DMS79 (cell line): ENCODE measurements at places on chromosomes 7 and 10.

DNA sequence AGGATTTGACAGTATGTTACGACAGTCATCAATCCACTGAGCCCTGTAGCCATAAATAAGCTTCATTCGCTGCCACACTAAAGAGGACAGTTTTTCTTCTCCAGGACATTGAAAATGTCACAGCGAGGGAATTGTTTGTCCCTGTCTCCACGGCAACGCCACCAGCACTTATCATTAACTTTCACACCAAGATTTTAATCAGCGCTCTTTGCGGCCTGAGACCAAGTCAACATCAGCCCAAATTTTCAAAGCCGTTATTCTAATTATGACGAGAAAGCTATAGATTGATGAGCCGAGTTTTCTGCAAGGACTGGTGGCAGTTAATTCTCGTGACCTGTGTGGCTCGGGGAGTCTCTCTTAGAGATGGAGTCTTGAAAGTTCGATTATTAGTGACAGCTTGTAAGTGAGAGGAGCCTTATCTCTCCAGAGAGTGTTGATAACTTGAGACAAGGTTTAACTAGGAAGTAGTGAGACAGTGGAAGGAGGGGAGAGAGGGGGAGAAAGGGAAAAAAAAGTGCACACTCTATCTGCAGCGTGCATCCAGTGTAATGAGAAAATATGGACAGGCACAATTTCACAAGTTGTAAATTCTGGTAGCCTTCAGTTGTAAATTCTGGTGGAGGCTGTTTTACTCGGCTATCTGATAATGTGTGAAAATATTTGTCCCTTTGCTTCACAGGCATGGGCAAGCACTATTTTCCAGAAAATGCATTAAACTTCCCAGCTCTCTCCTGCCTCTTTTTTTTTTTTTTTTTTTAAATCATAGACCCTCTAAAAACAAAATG lies 473.3 kb downstream of the LRMDA start:
- no peak for DNase-seq

- DNase-seq, result no peak
Observed at GRCh38 chr7:75836798-75837197, 23.2 kb upstream of the CCL24 start.

DNA sequence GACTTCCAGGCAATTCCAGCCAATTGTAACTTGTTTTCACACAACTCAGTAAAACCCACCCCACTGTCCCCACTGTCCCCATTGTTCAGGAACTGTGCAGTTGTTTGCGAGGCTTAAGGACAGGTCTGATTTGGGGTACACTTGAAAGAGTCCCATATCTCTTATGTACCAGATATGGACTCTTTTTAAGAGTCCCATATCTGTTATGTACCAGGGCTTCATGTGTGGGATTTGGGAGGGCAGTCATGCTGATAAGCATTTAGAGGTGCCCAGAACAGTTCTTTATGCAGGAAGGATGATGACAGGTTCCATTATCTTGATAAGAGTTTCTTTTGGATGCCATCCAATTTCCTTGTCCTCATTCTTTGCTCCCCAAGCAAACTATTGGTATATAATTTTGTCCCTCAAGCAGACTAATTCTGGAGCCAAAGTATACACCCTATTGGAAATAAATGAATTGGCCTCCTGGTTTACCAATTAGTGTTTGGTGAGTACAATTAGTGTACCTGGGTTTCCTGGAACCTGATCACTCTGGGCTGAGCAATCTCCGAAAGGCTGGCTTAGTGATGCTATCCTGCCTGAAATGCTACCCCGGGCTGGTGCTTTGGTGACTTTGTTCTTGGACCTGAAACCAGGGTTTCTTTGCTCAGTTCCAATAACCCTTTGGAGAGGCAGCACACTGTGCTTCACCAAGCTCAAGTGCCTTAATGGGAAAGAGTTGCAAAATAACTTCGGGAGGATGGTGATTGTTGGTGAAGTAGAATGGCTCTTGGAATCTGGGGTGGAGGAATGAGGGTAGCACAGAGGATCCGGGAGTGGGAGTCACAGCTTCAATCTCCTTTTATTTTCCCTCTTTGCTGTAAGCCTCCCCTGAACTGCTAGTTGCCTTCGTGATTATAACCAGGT lies 6.2 kb upstream of the DMBT1 start:
- no peak for DNase-seq

DNA sequence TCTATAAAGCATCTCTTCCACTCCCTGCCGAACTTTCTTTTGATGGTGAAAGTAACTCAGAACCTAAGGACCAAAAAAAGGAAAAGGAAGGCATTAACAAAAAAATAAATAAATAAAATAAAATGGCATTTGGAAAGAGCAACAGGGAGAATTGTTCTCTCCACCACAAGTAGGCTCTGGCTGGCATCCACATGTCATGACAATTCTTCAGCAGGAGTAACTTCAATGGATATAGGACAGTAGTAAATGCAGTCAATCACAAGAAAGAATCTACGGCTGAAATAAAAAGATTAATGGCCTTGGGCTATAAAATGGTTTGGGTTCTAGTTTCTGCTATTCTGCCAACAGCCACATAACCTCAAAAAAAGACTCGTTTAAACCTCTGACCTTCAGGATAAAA lies 23.9 kb downstream of the NCAPG2 start:
- no peak for DNase-seq

DNA sequence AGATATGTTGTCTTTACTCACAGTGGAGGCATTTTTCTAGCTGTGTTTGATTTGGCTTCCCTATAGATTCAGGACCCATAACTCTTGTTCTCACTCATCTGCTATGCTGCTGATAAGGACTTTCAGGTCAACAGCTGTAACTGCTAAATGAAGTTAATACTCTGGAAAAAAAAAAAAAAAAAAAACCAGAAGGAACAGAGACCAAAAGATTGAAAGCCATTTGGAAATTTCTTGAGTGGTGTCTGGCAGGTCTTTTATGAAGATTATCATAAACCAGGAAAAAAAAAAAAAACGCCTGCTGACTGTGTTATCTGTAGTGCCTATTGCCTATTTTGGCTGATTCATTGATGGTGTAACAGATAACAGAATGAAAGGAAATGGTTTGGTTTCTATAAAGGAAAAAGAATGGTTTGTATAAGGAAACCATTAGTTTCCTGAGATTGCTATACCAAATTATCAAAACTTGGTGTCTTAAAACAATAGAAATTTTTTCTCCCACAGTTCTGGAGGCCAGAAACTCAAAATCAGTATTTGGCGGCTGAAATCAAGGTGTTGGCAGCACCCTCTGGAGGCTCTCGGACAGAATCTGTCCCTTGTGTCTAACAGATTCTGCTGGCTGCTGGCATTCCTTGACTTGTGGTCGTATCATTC lies 60.5 kb upstream of the BET1 start:
- no peak for DNase-seq

DNA sequence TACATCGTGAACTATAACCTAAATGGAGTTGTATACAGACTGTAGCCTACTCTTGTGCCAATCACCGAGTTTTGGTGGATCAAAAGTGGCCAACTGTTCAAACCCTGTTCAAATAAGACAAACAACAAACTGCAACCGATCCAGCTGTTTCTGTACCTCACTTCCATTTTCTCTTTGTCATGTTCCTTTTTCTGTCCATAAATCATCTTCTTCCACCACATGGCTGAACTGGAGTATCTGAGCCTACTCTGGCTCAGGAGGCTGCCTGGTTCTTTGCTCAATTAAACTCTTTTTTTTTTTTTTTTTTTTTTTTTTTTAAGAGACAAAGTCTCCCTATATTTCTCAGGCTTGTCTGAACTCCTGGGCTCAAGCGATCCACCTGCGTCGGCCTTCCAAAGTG lies 59.0 kb upstream of the NPVF start:
- no peak for DNase-seq

GRCh38 chr7:67525588-67525987 lies 529.0 kb downstream of the TYW1 start:
- DNase-seq, result peak; percentile 75

DNA sequence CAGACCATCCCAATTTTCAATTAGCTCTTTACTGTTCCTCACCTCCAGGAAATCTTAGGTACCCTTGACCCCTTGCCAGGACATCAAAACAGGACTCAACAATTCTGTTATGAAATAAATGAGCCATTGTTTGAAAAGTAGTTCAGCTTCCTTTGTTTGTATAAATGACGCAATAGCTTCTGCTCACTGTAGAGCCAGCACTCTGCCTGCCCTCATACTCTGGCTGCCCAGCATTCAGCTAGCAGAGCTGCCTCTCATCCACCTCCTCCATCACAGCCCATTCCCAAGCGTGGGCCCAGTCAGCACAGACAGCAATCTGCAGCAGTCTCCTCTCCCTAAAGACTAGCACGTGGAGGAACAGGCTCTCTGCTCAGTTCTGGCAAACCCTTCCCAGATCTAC lies 478.6 kb downstream of the GRID1 start:
- no peak for DNase-seq

DNA sequence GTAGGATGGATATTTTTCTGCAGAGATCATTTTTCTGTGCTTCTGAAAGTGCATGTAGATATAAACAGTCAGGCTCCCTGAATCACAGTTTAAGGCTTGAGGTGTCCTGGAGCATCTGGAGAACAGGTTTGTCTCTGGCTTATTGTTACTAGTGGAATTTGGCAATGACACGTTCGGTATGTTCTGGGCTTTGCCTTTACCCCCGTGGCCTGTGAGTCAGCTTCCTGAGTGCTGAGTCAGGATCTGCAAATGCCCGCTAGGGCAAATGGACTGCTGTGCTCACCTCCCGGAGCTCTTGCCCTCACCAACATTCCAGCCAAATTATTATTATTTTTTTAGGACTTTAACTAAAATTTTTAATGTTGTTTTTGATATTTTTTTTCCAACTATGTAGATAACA lies 192.5 kb upstream of the PRSS1 start:
- no peak for DNase-seq

DNA sequence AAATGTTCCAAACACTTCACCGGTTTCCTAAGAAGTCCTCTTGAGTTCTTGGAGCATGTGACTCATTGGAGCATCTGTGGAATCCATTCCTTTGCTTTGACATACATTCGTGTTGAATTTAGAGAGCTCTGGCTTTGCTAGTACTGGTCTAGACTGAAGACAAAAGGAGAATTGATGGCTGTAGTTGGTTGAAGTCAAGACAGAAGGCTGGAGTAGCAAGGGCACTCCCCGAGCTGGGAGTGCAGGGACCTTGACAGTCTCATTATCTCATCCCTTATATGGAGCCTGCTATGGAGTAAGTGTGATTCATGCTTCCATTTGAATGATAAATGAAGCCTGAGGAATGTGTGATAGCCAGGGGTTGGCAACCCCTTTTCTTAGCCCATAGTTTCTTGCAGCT lies 1249.1 kb downstream of the TYW1 start:
- DNase-seq, result peak; percentile 24

- DNase-seq, result no peak
Observed at GRCh38 chr7:2420216-2420933, 17.0 kb downstream of the CHST12 start.

DNA sequence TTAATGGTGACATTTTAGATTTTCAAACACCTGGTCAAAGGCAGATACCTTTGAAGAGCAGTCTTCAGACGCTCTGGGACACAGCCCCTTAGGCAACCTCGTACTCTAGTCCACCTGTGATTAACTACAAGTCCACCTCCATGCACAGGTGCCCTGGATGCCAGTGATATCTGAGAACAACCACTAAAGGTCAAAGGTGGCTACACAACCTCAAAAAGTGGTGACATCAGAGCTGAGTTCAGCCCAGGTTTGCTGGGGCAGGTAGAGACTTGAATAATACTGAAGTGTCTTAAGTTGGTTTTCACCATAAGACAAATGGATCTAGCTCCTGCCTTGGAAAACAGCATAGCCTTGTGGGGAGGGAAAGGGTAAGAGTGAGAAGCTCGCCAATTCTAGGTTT lies 143.4 kb upstream of the ADO start:
- DNase-seq, result no peak

GRCh38 chr10:71525721-71526120 lies 129.0 kb downstream of the CDH23 start:
- DNase-seq, result no peak

DNA sequence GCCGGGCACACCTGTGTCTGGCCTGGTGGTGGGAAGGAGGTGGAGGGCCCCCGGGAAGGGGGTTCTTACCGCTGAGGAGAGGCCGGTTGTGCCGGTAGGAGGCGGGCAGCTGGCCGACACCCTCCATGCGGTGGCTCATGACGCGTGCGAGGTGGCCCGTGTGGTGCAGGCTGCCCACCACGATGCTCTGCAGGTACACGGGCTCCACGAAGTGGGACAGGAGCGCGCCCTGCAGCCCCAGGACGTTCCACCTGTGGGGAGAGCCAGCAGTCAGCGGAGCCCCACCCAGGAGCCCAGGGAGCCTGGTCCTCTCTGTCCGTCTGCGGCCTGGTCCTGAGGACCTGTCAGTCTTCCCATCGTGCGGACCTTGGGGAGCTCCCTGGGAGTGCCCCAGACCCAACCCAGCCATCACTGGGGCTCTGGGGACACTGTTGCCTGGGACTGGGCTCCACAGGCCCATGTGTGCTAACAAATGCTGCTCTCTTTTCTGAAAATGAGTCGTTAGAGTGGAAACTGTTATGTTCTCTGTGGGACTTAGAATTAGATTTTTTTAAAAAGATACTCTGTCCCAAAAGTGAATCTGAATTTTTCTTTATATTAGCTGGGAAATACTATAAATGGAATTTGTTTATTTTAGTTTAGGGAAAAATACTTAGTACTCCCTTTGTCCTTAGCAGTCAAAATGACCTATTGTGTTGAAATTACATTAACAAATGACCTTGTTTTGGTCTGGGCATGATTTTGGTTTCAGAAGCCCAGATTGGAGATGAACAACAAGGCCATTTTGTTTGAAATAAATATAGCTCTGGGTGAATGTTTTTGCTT lies 143.9 kb downstream of the WDR37 start:
- no peak for DNase-seq

DNA sequence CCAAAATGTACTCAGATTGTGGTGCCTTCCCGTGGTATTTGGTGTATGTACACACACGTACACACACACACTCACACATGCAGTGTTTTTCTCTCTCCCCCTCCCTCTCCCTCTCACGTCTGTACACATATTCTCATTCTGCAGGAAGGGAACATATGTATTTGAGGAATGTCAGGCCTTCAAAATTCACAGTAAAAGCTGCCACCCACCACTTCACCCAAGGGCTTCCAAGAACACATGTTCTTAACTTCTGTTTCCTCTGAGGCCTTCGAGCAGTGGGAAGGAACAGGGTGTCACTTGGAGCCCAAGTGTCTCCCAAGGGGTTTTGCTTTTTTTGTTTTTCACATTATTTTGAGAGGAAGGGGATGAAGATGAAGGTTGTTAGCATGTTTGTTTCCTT lies 198.9 kb downstream of the TCF7L2 start:
- DNase-seq, result no peak

- no peak for DNase-seq
Observed at GRCh38 chr7:108613147-108613948, 43.7 kb downstream of the DNAJB9 start.

GRCh38 chr10:101214446-101215396 lies 14.5 kb downstream of the LBX1 start:
- peak; percentile 34 for DNase-seq

GRCh38 chr10:16009785-16010184 lies 149.5 kb upstream of the MINDY3 start:
- no peak for DNase-seq
